Activated naive CD8-positive, alpha-beta T cell treated with anti-CD3 and anti-CD28 coated beads for 36 hours (primary cell): ENCODE measurements at places on chromosomes 7 and 10.

DNA sequence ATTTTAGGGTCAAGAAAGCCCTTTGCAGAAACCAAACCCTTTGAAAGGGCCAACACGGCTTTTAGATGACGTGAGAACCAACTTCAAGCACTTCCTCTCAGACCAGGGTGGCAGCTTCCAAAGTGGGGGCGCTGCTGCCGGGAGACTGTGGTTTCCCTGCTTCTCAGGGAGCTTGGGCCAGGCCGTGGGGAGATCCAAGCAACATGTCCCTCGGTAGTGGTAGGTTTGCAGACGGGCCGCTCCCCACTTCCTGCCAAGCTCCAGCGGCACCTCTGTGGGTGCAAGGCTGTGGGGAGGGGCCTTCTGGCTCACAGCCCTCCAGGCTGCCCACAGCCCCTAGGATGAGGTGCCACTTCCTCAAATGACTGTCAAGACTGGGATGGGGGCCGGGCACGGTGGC is 132.4 kb downstream of the FAM53B start:
- DNase-seq = peak; percentile 34

GRCh38 chr7:3300221-3300650 is 816 bp upstream of the SDK1 start:
- no peak for DNase-seq

GRCh38 chr7:7764520-7765396 is 46.4 kb upstream of the RPA3 start:
- no peak for DNase-seq

GRCh38 chr7:30548845-30549244 is 44.2 kb upstream of the GGCT start:
- peak; percentile 31 for DNase-seq

GRCh38 chr10:79095316-79095715 is 26.6 kb downstream of the ZMIZ1 start:
- DNase-seq = no peak

DNA sequence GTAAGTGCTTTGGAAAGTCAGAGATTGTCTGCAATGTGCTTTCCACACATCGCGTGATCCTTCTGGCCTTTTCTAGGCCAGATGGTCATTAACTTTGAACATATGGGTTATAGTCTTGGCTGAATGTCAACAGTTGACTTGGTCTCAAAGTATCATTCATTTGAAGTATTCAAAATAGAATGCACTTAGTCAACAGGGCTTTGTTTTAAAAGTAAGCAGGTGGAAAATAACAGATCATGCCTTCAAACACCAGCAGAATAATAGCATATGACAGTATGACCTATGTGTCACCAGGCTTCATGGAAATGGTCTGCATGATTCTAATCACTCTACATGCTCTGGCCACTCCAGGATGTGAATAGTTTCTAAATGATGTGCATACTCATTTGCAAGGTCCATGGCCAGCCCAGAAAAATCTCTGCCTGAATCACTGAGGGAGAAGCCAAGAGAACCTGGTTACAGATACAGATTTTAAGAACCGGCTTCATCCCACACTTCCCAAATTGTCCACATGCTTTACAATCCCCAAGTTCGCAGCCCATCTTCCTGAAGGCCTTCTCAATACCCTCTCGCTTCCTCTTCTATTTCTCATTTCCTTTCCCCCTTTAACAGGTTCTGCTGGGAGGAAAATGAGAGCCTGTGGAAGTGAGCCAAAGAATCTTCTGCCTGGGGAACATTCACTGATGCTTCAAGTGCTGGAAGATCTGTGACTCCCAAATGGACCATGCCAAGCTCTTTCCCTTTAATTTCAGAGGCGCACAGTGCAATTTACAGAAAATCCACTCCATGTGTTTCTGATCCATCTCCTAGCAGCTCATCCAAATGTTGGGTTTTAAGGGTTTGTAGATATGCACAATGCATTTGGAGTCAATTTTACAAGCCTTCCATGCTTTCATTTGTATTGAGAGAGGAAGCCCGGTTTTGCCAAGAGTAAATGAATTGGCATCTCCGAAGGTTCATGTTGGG is 122.8 kb upstream of the GDF10 start:
- no peak for DNase-seq
